ENCODE measurements at places on chromosomes 4 and X.

DNA sequence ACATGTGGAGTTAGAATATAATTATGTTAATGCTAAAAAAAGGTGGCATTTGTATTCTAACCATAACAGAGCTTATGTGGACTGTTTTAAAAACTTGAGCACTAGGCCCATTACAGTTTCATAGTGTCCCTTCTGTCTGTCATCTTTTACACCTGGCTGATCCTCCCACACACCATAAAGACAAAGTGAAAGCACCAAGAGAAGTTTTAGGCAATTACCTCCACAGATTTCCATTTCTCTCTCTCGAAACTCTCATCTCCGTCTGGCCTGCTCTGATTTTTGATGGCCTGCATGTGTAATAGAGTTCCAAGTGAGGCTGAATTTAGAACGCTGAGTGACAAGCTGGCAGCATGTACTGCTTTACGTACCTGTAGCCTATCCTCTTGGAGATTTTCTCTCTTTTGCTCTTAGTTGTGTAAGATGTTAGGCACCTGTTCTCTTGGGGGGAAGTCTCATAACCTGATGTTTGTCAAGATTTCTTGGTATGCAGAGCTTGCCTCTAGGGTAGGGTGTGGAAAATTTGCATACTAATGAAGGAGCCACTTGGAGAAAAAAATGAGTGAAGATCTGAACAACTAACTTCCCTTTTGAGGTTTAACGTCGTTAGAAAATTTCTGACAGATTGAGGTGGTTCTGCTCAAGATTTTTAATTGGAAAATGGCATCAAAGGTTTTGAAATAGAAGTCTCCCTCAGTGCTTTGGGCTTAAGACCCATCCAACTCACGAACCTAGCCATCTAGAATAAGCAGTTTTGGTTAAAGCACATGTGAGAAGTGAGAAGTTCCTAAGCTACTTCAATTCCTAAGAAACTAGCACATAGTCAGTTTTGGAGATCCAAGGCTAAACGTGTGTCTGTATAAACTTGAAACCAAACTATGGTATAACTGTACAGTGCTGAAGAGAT, 57.6 kb upstream of the RAP1GDS1 start:
- no peak for DNase-seq

DNA sequence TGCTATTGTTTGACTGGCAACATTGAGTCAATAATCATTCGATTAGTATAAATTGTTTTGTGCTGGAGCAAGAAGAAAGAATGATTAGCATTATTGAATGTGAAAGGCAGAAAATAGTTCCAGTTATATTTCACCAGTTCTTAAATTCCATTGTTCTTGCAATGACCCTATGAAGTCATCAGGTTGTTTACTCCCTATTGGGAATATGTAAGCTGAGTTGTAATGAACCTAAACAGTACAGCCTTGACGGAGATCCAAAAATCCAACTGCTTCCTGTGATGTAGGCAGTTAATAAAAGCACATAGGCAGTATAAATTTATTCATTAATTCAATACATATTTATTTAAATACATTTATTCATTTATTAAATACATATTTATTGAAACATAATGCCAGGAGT, 947.5 kb downstream of the PCDH7 start:
- DNase-seq, result no peak

- no peak for DNase-seq
These were observed 50.2 kb upstream of the SLC7A11 start for GRCh38 chr4:138292321-138292720.

DNA sequence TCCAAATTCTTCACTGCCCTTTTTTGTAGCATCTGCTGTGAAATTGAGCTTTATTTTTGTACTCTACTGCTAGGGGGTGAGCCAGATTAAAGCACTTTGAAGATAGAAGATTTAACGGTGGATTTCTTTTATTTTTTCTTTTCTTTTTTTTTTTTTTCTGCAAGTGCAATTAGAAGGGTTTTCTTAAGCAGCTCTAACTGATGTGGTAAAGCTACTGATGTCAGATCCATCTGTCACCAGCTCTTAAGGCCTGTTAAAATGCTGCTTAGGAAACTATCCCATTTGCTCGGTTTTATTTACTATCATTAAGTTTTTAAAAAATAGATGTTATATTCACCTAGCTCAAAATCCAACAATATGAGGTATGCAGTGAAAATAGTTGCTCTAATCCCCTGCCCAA, 7.1 kb downstream of the NDUFA1 start:
- no peak for DNase-seq

- peak; percentile 51 for DNase-seq
These were observed 68.0 kb downstream of the NOCT start for GRCh38 chr4:139083607-139083955.

DNA sequence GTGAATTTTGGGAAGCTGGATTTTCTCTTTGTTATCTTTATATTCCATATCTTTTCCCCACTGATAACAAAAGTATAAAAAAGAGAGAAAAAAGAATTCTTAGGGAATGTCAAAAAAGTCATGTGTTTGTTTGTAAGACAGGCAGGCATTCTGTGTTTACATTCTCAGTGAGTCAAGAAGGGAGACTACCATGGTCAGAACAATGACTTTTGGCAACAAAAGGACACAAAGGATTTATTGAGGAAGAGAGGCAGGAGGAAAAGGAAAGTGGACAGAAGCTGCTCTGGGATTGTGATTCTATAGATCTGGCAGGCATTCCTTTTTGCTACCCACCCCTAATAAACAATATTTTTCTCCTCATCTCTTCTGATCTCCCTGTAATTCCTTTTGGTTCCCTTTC, 5.9 kb upstream of the ANK2 start:
- no peak for DNase-seq

DNA sequence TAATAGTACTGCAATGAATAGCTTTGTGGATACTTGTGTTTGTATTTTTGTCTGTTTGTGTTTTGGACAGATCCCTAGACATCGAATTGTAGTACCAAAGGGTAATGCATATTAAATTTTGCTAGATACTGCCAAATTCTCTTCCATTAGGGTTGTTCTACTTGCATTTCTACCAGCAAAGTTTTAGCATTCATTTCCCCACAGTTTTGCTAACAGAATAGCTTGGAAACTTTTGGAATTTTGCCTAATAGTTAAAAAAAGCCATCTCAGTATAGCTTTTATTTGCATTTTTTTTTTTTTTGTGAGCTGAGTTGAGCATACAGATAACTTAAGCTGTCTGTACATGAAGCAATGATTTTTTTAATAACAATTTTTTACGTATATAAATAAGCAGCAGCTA, 1084.9 kb downstream of the ADGRL3 start:
- no peak for DNase-seq

- DNase-seq, result no peak
These were observed 218.9 kb downstream of the OR13H1 start for GRCh38 chrX:131762802-131763234.

GRCh38 chrX:17606231-17606630, 131.1 kb upstream of the SCML1 start:
- no peak for DNase-seq

- no peak for DNase-seq
These were observed 73.2 kb downstream of the RASL11B start for GRCh38 chr4:52935317-52935716.

GRCh38 chr4:100894339-100894870, 376.6 kb upstream of the EMCN start:
- no peak for DNase-seq

DNA sequence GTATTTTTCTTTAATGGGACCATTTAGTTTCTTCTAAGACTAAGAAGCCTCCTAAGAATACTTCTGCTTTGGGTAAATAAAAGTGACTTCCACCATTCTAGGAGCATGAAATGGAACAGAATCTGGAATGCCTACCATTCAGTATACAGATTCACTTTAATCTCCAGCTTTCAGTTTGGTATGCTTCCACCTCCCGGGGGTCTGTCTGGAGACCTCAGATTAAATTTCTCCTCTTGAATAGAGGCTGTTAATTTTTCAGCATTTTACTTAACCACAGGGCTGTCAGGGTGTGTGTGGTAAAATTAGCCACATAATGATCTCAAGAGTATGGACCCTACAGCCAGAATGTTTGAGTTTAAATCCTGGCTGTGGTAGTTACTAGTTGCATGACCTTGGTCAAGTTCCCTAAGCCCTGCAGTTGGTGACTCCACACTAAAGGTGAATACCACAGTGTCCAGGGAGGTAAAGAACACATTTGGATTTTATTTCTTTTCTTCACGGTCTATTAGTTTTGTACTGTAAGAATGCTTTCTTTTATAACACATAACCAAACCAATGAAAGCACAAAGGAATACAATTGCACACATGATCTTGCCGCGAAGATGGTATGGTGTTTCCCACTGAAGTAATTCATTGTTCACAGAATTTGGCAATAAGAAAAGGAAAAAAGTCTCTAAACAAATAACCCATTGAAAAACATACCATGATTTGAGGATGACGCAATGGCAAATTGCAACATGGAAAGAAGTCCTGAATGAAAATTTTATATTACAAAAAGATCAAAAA, 37.3 kb upstream of the TRIM2 start:
- no peak for DNase-seq

- no peak for DNase-seq
These were observed 58.2 kb upstream of the STOX2 start for GRCh38 chr4:183846951-183847350.

- DNase-seq, result no peak
These were observed 43.3 kb downstream of the NYX start for GRCh38 chrX:41490446-41490845.

- peak; percentile 93 for DNase-seq
These were observed at the start of gene UCHL1 for GRCh38 chr4:41256740-41257256. Gene UCHL1, plus strand, starts transcription at chr4:41256928. Its CDS starts 49 bp downstream, at chr4:41256977.

- no peak for DNase-seq
These were observed 23.2 kb upstream of the ZCCHC13 start for GRCh38 chrX:74280759-74281158.

DNA sequence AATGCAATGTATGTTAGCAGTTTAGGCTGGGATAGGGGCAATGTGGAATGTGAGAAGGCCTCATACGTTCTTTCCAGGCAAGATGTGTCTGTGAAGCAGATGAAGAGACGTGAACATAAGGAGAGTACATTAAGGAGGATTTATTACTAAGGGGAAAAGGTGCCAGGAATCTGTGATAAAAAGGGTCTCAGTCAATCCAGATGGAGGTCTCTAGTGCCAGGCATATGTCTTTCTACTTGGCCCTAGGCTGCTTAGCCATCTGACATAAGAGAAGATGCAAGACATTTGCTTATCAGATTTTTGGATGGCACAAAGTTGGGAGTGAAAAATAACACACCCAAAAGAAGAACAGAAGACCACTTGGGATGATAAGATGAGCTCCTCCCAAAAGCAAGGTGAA, 93.0 kb upstream of the PRKG2 start:
- no peak for DNase-seq

- no peak for DNase-seq
These were observed 63.4 kb upstream of the ENPEP start for GRCh38 chr4:110412354-110413065.

DNA sequence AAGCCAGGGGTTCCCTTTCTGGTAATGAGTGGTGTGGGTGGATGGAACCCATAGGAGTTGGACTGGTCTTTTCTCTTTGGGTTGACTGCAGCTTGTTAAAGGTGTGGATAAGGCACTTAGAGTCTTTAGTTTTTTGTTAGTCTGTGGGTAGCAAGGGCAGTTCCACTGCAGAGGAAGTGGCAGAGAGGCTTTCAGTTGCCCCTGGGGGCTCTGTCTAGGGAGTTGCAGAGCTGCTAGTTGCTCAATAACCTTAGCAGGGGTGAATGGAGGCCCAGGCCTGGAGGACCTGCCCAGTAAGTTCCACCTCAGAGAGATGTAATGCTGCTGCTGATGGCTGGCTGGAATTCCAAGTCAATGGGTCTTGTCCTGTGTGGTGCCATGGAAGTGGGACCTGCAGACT, 282.6 kb upstream of the NDST4 start:
- DNase-seq, result no peak

- no peak for DNase-seq
These were observed 15.5 kb downstream of the CLDN22 start for GRCh38 chr4:183304538-183304937.

GRCh38 chr4:165106518-165106917, 6.1 kb downstream of the TMEM192 start:
- DNase-seq, result no peak

DNA sequence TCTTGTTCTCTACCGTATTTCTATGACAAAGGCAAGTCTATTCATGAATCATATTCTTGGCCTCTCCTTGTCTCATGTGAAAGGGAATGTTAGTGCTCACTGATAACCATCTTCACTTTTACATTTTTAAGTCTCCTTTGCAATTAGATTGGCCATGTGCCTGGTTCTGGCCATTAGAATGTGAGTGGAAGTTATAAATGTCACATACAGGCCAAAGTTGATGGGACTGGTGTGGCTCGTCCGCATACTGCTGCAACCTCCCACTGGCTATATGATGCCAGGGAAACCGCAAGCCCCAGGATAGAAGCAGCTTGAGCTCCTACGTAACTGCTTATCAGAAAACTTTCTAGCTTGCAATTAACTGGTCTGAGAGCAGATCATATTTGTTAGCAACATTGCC, 86.1 kb downstream of the MAGEC1 start:
- DNase-seq, result no peak

- no peak for DNase-seq
These were observed 25.7 kb upstream of the VCX2 start for GRCh38 chrX:8196776-8197175.

DNA sequence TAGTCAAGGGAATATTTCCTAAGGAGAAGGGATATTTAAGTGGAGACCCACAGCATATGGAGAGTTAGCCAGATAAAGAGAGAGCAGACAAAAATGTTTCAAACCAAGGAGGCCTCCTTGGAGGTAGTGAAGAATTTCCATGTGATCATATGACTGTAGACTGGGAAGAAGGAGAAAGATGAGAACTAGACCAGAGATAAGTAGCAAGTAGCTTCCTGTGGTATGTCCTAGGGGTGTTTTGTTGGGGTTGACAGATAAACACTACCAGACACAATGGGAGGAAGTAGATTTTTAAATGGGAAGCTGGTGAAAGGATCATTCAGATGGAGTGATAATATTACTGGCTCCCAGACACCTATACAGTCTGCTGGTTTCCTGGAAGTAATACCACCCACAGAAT, 13.6 kb downstream of the SYAP1 start:
- no peak for DNase-seq

Measured in NCI-H1092 (cell line).